Naive thymus-derived CD4-positive, alpha-beta T cell (primary cell): ENCODE measurements at places on chromosomes 7 and 10. TPM values are rescaled to one million over a fixed set of nuclear protein-coding genes. Genes with fewer than 3 reads are reported as not detected.
A peak's percentile ranks its signal among the peaks of the same experiment; 100 is the strongest.

DNA sequence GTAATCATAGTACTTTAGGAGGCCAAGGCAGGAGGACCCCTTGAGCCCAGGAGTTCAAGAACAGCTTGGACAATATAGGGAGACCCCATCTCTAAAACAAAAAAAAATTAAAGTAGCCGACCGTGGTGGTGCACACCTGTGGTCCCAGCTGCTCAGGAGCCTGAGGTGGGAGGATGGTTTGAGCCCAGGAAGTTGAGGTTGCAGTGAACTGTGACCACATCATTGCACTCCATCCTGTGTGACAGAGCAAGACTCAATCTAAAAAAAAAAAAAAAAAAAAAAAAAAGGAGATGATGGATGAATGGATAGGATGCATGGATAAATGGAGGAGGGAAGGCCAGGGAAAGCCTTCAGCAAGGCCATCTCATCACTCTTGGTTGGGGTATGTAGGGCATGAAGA, 33.4 kb upstream of the BMPR1A start:
- no peak overlapping the region for H3K27ac ChIP-seq
- H3K27me3 ChIP-seq = no peaks in the 10 kb centered on the region
- no peak overlapping the region for H3K4me3 ChIP-seq

- H3K4me3 ChIP-seq = no peak overlapping the region
- H3K36me3 ChIP-seq = no peaks in the 10 kb centered on the region
- H3K4me1 ChIP-seq = no peaks in the 10 kb centered on the region
- no peaks in the 10 kb centered on the region for H3K27me3 ChIP-seq
- DNase-seq = no peak
These were observed 51.4 kb upstream of the PDCD4 start for GRCh38 chr10:110820321-110820814.

DNA sequence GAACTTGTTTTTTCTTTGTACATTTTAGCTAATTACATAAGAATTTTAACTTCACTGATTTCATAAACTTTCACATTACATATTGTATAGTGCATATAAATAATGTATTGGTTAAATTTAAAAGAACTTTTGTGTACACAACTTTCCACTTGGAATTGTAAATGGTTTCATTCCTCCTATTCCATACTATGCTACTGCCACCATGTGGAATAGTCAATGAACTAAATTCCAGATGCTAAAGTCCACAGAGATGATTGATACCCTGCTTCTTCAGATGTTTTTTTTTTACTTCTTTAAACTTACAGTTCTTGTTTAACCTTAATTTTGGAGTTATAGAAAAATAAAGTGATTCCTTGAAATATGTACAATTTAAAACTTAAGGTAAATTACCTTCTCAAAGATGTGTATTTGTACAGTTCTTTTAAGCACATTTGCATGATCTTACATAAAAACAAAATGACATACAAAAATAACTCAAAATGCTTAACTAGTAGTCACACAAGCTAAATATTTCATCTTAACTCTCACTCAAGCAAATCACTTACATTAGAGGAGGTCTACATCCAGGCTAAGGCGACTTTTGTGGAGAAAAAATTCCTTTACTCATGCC, 247.6 kb upstream of the HGF start:
- no peak overlapping the region for H3K4me3 ChIP-seq
- no peak overlapping the region for H3K27ac ChIP-seq
- H3K4me1 ChIP-seq = no peaks in the 10 kb centered on the region
- no peaks in the 10 kb centered on the region for H3K27me3 ChIP-seq

- DNase-seq = no peak
- H3K4me3 ChIP-seq = no peak overlapping the region
- H3K27ac ChIP-seq = no peak overlapping the region
- no peaks in the 10 kb centered on the region for H3K27me3 ChIP-seq
- no peaks in the 10 kb centered on the region for H3K36me3 ChIP-seq
These were observed 12.5 kb downstream of the PFKFB3 start for GRCh38 chr10:6215241-6215640.

DNA sequence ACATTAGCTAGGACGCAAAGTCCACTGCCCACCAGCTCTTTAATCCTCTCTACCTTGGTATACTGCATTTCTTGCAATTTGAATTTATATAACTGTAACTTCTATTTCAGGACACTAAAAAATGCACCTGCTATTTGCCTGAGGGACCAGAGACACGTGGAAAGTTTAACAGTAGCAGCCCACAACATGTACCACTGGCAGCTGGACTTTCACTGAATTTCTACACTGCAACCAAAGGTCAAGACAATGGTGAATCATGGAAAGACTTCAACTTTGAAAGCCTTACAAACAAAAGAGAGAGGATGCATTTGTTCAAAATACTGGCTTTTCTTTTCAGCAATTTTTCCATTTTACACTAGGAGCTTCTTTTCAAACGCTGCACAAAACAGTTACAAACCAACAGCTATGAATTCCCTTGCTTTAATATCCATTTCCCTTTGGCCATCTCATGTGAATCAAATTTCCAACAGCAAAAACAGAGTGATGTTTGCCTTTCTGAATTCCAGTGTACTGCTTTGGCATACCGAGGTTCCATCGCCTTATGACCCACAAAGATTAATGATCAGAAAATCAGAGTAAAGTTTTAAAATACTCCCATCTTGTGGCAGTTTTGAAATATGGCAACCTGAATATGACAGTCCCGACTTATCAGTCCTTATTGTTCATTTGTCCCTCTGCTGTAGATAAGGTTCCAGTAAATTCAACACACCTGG, 29.9 kb upstream of the HNRNPH3 start:
- no peaks in the 10 kb centered on the region for H3K36me3 ChIP-seq
- no peaks in the 10 kb centered on the region for H3K4me1 ChIP-seq
- no peak overlapping the region for H3K4me3 ChIP-seq
- DNase-seq = peak; percentile 12

DNA sequence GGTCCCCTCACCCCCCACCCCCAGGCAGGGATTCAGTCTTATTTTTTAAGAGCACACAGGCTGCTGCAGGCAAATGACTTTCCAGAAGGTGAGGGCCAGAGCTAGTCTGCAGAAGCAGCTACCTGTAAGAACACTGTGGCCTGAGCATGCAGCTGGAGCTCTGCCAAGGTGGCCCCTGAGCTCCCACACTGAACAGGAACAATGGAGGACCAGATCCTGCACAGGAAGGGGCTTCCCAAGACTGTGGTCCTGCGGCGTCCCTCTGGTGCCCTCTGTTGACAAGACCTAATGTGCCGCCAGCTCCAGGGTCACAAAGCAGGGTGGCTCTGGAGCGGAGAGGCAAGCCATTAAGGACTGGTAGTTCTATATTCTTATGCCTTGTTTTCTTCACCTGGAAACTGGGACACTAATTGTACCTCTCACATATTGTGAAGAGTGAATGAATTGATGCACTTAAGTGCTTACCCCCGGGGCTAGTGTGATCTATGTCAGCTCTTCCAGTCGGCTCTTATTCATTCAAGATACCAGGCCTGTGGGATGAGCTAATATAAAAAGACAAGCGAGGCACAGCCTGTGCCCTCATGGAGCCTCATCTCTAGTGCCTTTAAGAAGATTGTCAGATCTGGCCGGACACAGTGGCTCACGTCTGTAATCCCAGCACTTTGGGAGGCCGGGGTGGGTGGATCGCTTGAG, 8.0 kb upstream of the BEND7 start:
- no peak overlapping the region for H3K27ac ChIP-seq
- H3K36me3 ChIP-seq = no peaks in the 10 kb centered on the region

DNA sequence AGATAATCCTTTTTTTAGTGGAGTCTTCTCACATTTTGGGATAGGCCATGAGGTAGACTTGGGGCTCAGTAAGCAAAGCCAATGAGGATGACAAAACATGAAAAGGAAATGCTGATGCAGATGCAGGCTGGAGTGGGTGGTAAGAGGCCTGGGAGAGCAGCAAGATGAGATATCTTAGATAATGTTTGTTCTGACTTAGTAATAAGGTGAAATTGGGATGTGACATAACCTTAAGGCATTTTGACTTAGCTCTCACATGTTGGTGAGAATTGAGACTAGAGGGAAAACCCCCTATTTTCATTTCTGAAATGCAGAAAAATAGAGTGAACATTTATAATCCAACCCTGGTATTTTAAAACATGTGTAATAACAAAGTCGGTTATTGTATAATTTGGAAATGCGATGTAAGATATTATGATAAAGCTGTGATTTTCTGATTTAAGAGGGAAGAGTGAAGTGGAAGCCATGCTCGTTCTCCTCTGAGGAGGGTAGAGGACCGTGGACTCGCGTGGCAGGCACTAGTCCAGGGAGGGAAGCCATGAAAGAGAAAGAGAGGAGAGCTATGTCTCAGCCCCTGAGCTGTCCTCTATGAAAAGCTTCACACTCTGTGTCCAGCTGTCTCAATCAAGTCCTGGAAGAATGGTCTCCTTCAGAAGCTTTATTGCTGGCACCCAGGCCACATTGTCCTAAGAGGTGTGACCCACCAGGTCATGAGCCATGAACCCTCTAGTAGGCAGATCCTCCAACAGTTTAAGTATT, 57.3 kb downstream of the ST7 start:
- peaks cover 54% of the 10 kb centered on the region for H3K4me1 ChIP-seq
- no peak overlapping the region for H3K27ac ChIP-seq
- H3K36me3 ChIP-seq = no peaks in the 10 kb centered on the region
- DNase-seq = no peak

GRCh38 chr7:158374146-158374545, 213.5 kb downstream of the PTPRN2 start:
- H3K27ac ChIP-seq = no peak overlapping the region
- no peaks in the 10 kb centered on the region for H3K4me1 ChIP-seq
- H3K27me3 ChIP-seq = no peaks in the 10 kb centered on the region
- no peak for DNase-seq
- H3K4me3 ChIP-seq = no peak overlapping the region

DNA sequence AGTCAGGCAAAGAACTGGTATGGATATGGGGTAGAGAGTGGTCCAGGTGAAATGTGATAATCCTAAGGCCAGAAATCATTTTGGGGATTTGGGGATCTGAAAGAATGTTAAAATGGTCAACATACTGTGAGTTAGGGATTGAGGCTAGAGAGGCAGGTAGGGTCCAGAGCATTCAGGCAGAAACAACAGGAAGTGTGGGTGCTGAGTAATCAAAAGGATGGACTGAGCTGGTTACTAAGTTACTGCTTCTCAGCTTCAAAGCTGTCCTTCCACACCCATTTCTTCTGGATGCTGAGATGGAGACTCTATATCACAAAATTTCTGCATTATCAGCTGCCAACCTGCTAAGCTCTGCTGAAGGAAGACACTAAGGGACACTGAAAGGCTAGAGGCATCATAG, 30.6 kb upstream of the PRKCQ start:
- peaks cover 19% of the 10 kb centered on the region for H3K36me3 ChIP-seq
- H3K27ac ChIP-seq = no peak overlapping the region
- no peak overlapping the region for H3K4me3 ChIP-seq
- DNase-seq = no peak
- H3K4me1 ChIP-seq = peaks cover 33% of the 10 kb centered on the region
- no peaks in the 10 kb centered on the region for H3K27me3 ChIP-seq

- H3K36me3 ChIP-seq = peaks cover 15% of the 10 kb centered on the region
- no peak overlapping the region for H3K27ac ChIP-seq
- no peaks in the 10 kb centered on the region for H3K27me3 ChIP-seq
- H3K4me1 ChIP-seq = no peaks in the 10 kb centered on the region
These were observed 27.7 kb downstream of the ALDH18A1 start for GRCh38 chr10:95628786-95629185.

DNA sequence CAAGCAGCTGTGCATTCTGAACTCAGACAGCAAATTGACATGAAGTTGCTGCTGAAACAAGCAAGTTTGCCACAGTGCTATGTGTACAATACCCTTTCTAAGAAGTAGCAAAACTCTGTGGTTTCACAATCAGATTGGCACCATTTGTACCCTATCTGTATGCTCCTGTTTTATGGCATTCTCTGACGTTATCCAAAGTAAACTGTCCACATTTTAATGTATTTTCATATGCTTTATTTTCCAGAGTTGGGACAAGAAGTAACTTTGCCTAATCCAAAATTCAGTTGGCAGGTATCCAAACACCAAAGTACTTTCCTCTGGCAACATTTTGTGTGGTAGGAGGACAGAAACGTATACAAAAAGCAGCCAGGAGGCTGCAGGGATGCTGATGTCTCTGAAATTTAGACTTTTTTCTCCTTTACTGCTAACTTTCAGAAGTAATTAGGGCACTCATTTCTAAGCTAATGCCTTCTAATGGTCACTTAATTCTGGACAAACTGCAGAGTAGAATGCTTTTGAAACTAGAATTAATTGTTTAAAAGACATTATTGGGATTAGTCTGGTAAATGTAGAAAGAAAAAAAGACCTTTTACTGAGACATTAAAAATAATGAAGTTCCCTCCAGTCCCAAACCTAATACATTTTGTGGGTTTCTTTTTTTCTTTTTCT, 414.7 kb upstream of the NRP1 start:
- no peaks in the 10 kb centered on the region for H3K4me1 ChIP-seq
- no peaks in the 10 kb centered on the region for H3K27me3 ChIP-seq
- no peak overlapping the region for H3K27ac ChIP-seq
- no peak overlapping the region for H3K4me3 ChIP-seq
- DNase-seq = no peak

DNA sequence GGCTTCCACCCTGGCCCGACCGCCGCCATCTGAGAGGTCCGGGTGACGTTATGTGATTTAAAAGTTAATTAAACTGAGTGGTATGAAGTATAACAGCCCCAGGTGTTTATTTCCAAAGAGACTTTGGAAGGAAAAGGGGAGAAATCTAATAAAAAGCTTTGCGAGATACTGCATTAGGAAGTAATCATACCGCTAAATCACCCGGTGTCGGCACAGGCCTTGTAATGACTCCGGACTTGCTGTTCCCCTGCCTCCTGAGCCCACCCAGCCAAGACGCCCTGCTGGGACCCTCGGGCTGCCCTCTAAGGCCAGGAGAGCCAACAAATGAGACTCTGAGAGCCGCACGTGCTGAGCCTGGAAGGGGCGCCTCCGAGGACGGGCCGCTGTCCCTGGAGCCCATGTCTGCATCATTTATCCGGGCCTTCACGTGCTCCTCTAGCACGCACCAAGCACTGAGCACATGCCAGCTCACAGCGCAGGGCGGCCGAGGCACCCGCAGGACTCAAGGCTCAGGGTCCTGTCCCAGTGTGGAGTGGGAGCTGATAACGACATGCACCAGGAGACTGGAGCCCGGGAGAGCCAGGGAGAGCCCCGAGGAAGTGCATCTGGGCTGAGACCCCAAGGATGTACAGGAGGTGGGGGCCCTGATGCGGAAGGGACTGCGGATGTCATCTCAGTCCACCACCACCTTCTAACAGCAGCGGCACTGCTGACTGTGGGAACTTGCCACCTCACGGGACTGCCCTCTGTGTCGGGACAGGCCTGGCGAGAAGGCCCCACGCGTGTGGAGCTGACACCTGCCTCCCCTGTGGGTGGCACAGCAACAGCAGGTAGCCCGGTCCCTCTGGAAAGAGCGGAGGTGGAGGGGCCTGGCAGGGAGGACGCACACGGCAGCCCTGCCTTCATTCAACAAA, 182.7 kb downstream of the ELFN1 start:
- no peak overlapping the region for H3K27ac ChIP-seq
- no peak for DNase-seq
- H3K27me3 ChIP-seq = no peaks in the 10 kb centered on the region
- H3K36me3 ChIP-seq = peaks cover 7% of the 10 kb centered on the region
- no peak overlapping the region for H3K4me3 ChIP-seq

Gene GRK5
- polyA plus RNA-seq = 16.4 TPM

Gene IRF5
- polyA plus RNA-seq = 0.38 TPM

Gene ANK3
- polyA plus RNA-seq = 28.7 TPM

Gene OR2A25
- polyA plus RNA-seq = not detected
